ENCODE measurements at places on chromosomes 7 and 10. TPM values are rescaled to one million over a fixed set of nuclear protein-coding genes. Genes with fewer than 3 reads are reported as not detected.

Gene ELMO1
- 0.73 TPM for total RNA-seq

Gene TRIM73
- total RNA-seq: 0.44 TPM

Gene ADD3
- total RNA-seq: 350 TPM

Gene TMEM139
- total RNA-seq: 0.50 TPM

Gene ZNF735
- not detected for total RNA-seq

Gene ANXA8
- total RNA-seq: 0.15 TPM

Gene STEAP1
- 63.1 TPM for total RNA-seq

Gene TDRD1
- total RNA-seq: 0.50 TPM

Gene LLCFC1
- total RNA-seq: not detected

Gene PHYHIPL
- not detected for total RNA-seq

Gene DPP6
- not detected for total RNA-seq

Gene SFTPA1
- not detected for total RNA-seq

Gene TMEM225B
- total RNA-seq: 0.50 TPM

Gene HOXA10
- total RNA-seq: 0.15 TPM

Gene TMEM248
- 103 TPM for total RNA-seq

Gene MICU1
- 91.8 TPM for total RNA-seq

Gene CCDC186
- total RNA-seq: 11.6 TPM

Gene CDC14C
- 0.17 TPM for total RNA-seq

Gene GIMAP5
- not detected for total RNA-seq

Gene ACHE
- 2.2 TPM for total RNA-seq

Gene MACROH2A2
- total RNA-seq: 12.2 TPM

Gene PRLHR
- total RNA-seq: not detected

Gene ZPBP
- total RNA-seq: not detected

Gene DRGX
- not detected for total RNA-seq

Gene BMPER
- total RNA-seq: 11.2 TPM

Gene LSM8
- 34.8 TPM for total RNA-seq

Gene UTF1
- not detected for total RNA-seq

Gene ASL
- 35.1 TPM for total RNA-seq

Gene SNX8
- total RNA-seq: 27.8 TPM

Gene FLNC
- 462 TPM for total RNA-seq

Gene ZCWPW1
- 1.3 TPM for total RNA-seq

Gene IQCE
- total RNA-seq: 9.0 TPM

Gene MMS19
- 87.3 TPM for total RNA-seq

Gene HECW1
- total RNA-seq: 4.9 TPM

Gene TAF6
- total RNA-seq: 65.5 TPM

Gene DYNC1I1
- total RNA-seq: 0.66 TPM

Gene ZNF804B
- not detected for total RNA-seq

Gene ZNF282
- 25.3 TPM for total RNA-seq

Gene CHAT
- not detected for total RNA-seq

Gene PILRA
- 0.15 TPM for total RNA-seq
